NCI-H1436 treated with DMSO at 0.1 percent for 48 hours (cell line): ENCODE measurements at places on chromosomes 1 and 21.

- no peak for DNase-seq
Observed at GRCh38 chr21:36040389-36040788, 19.9 kb downstream of the SETD4 start.

DNA sequence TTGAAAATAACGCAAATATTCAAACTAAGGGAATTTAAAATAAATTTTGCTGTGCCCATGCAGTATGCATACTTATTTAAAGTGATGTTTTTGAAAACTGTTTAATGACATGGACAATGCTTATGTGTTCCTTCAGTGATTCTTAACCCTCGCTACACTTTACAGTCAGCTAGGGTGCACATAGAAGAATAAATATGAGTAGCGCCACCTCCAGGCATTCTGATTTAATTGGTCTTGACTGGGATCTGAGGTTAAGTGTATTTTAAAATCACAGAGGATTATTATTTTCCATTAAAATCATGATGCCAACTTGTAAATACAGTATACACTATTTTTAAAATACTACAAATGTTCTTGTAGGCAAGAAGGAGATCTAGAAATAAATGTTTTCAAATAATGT lies 373.5 kb upstream of the ADGRL4 start:
- DNase-seq: no peak

GRCh38 chr1:167678422-167678821 lies 43.4 kb upstream of the MPZL1 start:
- DNase-seq: no peak

GRCh38 chr1:69230208-69230607 lies 337.5 kb upstream of the LRRC7 start:
- no peak for DNase-seq

- no peak for DNase-seq
Observed at GRCh38 chr21:42455754-42456440, 40.1 kb downstream of the RSPH1 start.

DNA sequence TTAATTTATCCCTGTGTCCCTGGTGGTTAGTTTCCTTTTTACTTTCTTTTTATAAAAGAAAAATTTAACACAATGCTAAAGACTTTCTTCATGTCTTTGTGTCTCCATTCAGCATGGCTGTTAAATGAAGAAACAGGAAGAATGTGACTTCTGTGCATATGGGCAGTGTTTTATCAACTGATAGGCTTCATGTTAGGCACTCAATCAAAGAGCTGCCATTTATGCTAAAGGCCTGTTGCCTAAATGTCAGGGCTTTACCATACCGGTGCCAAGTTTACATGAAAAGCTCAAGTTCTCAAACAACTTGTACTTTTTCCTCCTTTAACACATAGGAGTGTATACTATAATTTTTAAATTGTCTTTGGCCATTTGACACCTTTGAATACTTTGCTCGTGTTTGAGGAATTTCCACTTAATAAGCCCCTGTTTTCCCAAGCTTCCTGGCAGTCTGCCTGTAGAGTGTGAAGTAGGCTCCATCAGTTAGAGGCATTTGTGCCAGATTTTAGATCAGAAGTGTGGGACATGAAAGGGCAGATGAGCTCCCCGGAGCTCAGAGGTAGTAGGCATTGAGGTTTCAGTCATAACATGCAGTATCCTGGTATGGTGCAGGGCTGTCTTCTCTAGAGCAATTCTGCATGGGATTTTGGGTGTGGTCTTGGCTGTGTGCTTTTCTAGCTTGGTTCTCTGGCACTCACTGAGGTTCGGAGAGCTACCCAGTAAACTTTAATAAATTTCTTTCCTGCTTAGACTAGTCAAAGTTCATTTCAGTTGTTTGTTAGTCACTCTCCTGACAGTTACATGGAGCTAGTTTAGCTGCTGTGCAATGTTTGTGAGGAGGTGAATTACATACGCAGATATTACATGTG lies 119.0 kb downstream of the LEPR start:
- no peak for DNase-seq

- DNase-seq: no peak
Observed at GRCh38 chr1:155437405-155437804, 116.7 kb downstream of the RUSC1 start.

DNA sequence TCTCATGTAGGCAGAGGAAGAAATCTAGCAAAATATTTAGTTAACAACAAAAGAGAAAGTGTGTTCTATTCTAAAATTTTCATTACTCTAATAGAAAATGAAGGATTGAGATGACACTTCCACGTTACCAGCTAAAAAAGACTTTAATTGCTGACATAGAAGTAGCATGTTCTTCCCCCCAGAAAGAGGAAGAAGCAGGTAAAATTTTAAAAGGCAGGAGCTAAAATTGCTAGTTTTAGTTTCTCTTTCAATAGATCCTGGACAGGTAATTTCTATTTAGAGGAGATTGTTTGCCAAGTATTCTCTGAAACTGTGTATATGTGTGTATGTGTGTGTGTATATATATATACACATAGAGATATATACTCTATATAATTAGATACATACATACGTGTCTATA lies 248.1 kb upstream of the FMN2 start:
- DNase-seq: no peak

GRCh38 chr1:94646786-94647555 lies 105.4 kb upstream of the F3 start:
- DNase-seq: no peak
